ENCODE measurements at places on chromosomes 2 and 18.

DNA sequence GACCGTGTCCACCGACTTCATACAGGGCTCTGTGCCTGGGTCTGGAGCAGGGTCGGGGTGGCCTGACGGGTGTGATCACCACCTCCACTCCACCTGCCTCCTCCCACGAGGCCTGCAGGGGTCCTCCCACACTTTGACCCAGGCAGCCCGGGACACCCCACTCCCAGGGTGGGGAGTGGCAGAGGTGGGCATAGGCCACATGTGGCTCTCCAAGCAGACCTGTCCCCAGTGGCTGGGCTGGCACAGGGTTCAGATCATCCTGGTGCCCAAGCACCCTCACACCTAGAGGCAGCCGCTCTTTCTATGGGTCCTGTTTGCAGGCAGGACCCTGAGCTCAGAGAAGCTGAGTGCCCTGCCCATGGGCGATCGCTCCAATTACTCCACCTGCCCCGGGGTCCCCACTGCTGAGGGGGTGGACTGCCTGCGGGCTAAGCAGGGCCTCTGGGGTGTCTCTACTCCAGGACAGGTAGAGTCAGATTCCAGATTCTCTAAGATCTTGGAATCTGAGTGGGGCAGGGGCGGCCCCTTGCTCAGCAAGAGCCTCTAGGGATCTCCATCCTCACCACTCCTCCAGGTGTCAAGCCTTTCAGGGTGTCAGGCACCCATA is 1.4 kb downstream of the NEURL3 start:
- DNase-seq: no peak

DNA sequence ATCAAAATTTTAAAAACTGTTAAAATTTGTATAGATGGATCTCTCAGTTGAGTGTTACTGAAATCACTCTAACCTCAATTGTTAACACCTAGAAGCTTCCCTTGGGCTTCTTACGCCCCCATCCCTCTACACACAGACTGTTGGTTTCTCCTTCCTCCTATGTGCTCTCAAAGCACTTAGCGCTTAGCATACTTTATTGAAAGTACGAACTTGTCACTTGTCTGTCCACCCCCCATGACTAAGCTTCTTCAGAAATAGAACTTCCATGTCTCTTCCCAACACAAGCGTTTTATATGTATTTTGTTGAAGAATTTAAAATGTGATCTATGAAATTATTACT is 441 bp downstream of the MPHOSPH10 start:
- DNase-seq: no peak

DNA sequence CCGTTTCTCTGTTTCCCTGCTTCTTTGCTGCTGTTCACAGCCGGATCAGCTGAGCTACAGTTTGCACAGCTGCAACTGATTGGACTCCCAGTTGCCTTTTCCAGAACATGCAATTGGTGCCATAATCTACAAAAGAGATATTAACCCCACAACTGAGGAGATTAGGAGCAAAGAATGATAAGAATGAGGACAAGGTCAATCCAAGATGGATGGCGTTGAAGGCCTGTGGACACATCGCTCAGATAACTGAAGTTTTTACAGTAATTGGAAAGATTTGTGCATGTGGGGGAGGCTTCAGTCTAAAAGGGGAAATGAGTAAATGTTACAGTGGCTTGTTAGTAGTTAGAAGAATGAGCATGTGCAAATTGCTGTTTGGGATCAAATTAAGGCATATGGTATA is 263.2 kb downstream of the TGIF1 start:
- DNase-seq: no peak

- peak; percentile 96 for DNase-seq
Measured at GRCh38 chr2:68828887-68829708, 42.1 kb downstream of the BMP10 start.

DNA sequence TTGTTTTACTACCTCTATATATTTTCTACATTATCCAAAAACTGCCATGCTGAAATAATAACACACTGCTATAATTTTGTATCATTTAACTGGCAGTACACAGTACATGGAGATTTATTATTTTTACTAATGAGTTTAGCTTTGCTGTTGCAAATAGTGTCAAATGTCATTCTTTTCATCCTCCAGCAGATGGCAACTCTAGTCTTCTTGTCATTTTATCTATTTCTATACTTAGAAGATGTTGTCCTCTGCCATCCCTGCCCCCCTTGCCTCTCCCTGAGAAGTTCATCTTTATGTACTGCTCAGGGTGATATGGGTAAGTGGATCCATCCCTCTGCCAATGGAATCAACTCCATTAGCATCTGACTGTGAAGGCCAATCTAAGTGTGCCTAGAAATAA is 21.7 kb upstream of the LRRTM1 start:
- DNase-seq: no peak

DNA sequence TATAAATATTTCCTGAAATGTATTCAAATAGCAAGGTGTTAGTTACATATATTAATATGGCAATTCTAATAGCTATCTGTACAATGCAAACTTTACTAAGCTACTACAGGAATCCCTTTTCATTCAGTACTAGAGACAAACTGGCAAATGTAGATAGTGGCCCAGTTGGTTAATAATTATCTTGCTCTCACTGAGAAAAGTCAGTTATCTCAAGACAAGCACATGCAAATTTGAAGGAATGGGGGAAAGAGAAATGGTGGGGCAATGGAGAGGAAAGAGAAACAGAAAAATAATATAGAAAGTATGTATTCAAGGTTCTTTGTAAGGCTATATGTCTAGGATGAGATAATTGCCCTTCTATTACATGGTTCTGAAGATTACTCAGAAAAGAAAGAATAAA is 280.0 kb downstream of the FIGN start:
- DNase-seq: no peak

DNA sequence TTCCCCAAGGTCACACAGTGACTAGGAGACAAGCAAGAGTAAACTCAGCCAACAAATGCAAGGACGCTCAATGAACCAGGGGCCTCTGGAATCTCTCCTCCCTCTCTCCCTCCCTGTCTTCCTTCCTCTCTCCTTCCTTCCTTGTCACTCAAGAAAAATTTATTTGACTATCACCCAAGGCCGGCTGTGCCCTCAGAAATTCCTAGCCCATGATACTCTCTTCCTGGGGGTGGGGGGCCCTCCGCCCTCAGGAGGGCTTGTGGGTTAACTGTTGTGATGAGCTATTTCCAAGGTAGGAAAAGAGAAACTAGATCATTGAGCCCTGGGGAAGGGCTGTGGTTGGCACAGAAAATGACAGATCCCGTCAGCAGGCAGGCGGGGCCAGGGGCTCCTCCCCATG is 21.7 kb downstream of the INHBB start:
- no peak for DNase-seq

DNA sequence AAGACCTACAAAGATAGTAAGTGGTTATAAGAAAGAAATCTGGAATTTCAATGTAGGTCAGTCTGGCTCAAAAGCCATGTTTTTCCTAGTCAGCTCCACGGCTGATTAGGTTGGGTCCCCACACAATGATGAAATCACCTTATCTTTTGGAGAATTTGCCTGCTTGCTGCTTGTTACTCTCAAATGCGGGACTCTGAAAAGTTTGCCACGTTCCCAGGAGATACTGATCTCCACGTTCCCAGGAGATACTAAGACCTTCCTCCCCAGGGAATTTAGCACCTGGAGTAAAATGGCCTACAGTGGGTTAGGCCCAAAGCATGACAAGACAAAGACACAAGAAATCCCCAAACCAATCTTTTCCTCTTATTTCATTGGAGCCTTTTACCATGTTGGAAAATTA is 449.6 kb downstream of the TNS1 start:
- no peak for DNase-seq

DNA sequence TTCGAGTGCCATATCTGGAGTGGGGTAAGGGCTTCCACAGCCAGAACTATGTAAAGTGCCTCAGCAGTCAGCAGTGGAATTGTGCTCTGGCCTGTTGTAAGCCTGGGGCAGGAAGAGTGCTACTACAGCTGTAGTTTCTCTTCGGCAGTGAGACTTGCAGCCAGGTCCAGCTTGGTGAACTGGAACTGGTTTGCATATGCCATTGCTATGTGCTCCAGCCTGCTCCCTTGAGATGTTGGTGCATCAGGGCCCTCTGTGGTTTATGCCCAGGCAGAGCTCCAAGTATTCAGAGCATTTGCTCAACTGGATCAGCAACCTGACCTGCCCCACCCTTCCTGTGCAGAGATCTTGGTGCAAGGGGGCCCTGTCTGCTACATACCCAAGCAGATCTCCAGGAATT is 47.8 kb downstream of the ZNF804A start:
- DNase-seq: no peak

DNA sequence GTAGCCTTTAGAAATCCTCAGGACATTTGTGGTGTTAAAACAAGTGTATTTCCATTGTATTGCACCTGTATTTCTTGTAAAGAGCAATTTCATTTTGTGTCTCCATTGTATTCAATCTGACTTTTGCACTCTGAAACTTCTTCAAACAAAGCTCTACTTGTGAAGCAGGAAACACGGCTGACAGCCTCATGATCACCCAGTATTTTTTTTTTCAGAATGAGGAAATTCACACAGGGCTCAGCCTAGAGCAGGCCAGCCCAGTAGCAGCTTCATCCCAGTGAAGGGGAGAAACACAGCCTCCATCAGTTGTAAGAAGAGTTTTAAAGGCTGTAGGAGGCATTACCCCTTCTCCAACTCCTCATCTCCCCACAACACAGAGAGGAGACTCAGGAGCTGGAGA is 175.9 kb upstream of the KLHL29 start:
- no peak for DNase-seq

DNA sequence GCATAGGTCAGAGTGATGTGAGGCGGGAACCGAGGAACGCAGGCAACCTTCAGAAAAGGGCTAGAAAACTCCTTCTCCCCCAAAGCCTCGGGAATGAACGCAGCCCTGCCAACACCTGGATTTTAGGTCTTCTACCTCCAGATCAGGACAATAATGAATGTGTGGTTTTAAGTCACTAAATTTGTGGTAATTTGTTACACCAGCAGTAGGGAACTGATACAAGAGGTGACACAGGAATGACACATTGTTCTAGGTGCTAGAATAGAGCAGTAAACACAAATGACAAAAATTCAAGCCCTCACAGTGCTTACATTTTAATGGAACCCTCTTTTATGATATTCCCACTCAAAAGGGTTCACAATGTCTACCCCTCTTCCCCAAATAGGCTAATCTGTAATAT is 39.2 kb upstream of the EML4 start:
- DNase-seq: no peak

DNA sequence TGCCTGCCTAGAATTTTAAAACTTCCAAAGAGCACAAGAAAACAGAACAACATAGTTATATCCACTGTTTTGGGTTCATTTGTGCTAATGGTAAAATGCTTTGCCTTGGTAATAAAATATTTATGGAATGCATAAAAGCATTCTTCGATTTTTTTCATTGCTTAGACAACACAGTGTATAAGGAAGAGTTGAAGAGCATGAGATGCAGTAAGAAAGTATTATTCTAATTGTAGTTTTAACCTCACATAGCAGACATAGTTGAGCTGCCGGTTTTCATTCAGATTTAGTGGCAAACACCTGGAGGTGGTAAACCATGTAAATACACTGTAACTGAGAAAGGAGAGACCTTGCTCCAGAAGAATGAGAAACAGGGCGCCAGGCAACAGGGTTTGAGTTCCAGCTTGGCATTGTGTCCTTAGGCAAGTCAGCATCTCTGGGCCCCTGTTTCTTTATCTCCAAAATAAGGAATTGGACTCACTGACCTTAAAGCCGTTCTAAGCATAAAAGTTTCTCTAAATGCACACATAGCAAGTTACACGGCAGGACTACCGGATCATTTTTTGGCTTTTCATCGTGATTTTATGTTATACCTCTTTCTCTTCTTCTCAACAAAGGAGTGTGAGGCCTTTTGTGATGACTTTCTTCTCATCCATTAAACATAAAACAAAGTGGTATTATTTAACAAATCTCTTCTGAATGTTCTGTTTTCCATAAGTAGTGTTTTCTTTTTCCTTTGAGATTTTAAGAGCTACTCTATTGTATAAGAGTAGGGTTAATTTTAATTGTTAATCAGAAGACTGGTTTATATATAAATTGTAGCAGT is 7.9 kb downstream of the UGP2 start:
- no peak for DNase-seq

GRCh38 chr2:41933585-41934320 is 114.1 kb upstream of the PKDCC start:
- DNase-seq: peak; percentile 65

GRCh38 chr2:143375384-143375880 is 246.2 kb downstream of the ARHGAP15 start:
- DNase-seq: no peak

All from ovary (tissue), 10 donors.